Dermis blood vessel endothelial cell (primary cell): ENCODE measurements at places on chromosomes 6 and 20.

GRCh38 chr6:29730575-29731126, 7.4 kb downstream of the HLA-F start:
- DNase-seq = no peak

DNA sequence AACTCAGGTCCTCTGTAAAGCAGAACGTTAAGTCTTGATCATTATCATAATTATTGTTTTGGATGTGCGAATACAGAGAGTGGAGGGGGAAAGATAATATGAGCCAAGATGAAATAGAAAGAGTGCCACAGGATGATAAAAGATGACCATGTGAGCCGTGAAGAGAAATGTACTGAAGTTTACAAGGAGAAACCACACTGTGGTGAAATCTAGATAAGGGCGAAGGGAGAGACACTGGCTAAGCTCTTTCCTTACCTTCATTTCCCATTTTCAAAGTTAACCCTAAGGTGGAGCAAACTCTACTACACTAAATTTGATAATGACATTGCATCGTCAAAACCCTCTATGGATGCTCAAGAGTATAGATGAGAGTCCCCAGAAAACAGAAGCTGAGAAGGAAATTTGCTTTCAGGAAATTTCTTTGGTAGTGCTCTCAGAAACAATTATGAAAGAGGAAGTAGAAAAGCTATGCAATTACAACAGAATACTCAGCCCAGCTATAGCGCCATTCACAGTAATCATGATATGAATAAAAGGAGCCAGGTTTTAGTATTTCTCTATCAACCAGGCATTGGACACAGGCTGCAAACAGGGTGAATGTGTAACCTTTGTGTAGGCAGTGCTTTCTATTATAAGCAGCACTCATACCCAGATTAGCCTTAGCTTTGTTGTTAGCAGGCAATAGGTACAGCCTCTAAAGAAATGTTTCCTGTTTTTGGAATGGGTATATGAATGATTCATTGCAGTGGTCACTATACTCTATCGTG, 1080.7 kb downstream of the GRIK2 start:
- DNase-seq = no peak

DNA sequence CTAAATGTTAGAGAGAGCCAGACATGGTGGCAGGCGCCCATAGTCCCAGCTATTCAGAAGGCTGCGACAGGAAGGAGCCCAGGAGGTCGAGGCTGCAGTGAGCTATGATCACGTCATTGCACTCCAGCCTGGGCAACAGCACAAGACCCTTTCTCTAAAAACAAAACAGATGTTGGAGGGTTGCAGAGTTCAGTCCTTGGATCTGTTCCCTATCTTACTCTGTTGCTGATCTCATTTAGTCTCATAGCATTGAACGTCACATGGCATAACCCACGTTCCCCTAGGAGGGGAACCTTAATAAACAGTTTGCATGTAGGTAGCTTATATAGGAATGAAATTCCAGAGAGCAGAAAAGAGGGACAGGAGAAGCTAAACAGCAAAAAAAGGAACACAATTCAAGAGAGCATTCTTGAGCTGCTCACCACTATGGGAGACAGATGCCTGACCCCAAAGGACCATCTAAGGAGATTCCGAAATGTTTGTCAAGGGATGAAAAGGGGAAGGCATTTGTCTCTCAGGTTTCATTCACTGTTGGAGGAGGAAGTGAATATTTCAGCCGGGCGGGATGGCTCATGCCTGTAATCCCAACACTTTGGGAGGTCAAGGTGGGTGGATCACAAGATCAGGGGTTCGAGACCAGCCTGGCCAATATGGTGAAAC, 54.6 kb upstream of the PIM1 start:
- DNase-seq = no peak

GRCh38 chr20:25036331-25036936, 21.5 kb downstream of the ACSS1 start:
- peak; percentile 67 for DNase-seq

DNA sequence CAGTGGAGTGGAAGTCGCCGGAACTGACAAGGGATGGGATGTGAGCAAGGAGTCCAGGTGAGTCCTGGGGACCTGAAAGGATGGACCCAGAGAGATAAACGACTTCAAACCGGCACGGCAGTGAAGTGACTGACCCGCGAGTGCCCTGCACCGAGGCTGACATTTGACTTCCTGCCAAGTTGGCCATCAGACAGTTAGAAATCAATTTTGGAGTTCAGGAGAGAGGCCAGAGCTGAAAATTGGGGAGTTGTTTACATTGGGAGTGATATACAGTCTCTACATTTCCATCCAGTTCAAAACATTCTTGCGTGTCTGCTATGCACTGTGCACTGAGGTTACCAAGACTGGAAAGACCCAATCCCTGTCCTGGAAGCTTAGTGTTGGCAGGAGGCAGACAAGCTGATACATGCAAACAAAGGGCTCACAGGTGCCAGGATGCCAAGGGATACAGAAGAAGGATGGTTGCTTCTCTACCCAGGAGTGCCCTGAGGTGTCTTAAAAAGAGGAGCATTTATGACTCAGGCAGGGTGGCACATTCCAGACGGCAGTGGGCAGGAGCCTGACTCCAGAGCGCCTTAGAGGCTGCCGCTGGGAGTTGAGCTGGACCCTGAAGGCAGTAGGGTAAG, 186.6 kb downstream of the MTHFD1L start:
- no peak for DNase-seq

DNA sequence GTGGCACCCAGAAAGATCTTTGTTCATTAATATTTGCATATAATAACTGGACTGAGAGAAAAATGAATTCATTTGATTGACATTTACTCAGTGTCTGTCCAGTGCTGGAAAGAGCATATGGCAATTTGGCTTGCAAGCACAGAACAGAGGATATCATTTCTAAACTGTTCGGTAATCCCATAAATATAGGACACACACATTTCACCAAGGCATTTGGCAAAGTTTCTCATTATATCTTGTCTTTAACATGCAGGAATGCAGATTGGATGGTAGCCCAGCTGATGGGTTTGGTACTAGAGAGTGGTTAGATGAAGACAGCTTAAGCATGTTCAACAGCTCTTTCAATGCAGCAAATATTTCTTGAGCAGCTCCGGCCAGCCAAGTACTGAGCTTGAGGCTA, 259.2 kb downstream of the PRKN start:
- no peak for DNase-seq

- DNase-seq = no peak
These were observed 143.6 kb upstream of the ZNF184 start for GRCh38 chr6:27616328-27617045.

DNA sequence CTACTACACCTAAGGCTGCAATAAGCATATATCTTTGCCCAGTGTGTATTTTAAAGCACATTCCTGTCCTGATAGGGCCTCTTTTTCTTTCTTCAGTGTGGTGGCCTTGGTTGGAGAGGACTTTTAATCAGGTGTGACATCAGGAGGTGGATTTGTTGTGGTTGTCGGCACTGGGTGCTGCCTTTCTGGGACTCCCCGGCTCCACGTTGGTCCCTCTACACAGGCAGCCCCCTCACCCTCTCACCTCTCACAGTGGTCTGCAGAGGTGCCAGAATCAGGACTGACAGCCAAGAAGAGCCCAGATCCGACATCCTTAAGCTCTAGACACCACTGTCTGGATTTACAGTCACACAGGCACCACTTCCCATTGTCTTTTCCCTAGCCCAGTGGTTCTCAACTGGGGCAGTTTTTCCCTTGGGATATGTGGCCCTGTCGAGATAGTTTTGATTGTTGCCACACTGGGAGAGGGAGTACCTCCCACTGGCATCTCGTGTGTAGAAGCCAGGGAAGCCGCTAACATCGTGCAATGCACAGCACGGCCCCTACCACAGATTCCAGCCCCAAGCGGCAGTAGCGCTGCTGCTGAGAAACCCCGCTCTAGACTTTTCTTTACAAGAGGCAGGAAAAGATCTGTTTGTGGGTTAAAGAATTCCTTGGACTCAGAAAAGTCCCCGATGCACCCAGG, 314.1 kb downstream of the QKI start:
- DNase-seq = no peak

DNA sequence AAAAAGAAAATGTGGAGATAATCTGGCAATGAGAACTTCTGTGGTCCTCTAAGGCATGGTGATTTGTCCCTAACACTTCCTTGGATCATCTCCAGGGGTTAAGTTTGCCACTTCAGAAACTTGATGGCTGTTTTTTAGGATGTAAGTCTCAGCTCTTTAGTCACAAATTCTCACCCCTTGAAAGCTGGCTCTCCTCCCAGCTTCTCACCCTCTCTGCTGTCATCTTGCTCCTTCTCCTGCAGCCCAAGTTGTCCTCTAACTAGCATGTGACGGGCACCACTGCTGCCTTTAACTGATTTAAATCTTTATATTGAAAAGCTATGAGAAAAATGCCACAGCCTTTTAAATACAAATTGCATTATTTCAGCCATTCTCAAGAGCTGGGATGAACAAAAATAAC, 107.8 kb downstream of the MAP3K5 start:
- no peak for DNase-seq
